ENCODE measurements at places on chromosomes 16 and 17. TPM values are rescaled to one million over a fixed set of nuclear protein-coding genes. Genes with fewer than 3 reads are reported as not detected.
A peak's percentile ranks its signal among the peaks of the same experiment; 100 is the strongest.

GRCh38 chr16:74991268-74991592 is 6.3 kb upstream of the WDR59 start:
- no peak for DNase-seq

SOX15 gene
- not detected for total RNA-seq

KRT33B gene
- not detected for total RNA-seq

DNA sequence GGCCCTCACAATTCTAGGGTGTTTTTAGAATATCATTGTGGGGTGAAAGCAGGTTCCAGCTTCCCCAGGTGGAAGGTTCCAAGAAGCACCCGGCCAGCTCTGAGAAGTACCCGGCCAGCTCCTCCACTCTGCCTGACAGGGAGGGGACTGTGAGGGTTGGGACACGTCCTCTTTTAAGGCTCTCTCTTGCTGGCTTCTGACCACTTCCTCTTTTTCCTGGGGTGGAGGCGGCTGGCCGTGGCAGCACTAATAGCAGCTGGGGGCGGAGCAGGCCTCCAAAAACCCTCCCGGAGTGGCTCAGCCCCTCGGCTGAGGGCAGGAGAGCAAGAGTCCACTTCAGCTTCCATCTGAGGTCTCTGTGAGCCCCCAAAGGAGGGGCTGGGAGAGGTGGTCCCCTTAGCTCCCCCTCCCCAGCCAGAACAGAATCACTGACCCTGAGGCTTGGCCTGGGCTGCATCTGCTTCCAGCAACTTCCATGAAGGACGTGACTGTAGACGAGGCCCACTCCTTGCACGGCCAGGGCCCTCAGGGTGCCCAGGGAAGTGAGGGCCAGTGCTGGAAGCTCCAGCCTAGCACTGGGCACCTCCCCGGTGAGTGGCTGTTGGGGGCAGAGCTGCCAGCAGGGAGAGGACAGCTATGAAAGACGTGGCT is 26.7 kb upstream of the PLCG2 start:
- no peak for DNase-seq

DNA sequence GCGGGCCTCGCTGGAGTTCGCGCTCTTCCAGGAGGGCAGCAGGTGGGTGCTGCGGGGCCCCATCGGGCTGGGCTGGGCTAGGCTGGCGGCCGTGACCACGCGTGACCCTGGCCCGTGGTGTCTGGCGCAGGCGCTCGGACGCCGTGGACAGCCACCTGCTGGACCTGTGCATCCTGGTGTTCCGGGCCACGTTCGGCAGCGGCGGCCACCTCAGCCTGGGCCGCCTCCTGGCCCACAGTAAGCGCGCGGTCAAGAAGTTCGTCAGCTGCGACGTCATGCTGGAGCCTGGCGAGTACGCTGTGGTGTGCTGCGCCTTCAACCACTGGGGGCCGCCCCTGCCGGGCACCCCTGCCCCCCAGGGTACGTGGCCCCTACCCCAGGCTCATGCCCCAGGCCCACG is 8.0 kb upstream of the PRR35 start:
- no peak for DNase-seq

DNA sequence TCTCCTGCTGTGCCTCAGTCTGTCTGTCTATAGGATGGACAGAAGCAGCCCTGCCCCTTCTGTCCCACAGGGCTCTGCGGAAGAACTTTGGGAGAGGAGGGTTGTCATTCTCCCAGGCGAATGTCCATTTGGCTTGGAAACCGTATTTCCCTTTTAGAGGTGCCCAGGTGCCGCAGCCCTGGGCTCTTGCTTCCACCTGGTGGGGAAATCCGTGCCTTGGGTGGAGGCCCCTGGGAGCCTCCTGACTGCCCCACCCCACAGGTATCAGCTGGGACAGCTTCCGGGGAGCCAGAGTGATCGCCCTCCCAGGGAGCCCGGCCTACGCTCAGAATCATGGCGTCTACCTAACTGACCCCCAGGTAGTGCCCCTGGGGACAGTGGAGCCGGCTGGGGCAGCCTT is 12.7 kb downstream of the FCSK start:
- DNase-seq: no peak

TLCD1 gene
- total RNA-seq: 4.6 TPM

DNA sequence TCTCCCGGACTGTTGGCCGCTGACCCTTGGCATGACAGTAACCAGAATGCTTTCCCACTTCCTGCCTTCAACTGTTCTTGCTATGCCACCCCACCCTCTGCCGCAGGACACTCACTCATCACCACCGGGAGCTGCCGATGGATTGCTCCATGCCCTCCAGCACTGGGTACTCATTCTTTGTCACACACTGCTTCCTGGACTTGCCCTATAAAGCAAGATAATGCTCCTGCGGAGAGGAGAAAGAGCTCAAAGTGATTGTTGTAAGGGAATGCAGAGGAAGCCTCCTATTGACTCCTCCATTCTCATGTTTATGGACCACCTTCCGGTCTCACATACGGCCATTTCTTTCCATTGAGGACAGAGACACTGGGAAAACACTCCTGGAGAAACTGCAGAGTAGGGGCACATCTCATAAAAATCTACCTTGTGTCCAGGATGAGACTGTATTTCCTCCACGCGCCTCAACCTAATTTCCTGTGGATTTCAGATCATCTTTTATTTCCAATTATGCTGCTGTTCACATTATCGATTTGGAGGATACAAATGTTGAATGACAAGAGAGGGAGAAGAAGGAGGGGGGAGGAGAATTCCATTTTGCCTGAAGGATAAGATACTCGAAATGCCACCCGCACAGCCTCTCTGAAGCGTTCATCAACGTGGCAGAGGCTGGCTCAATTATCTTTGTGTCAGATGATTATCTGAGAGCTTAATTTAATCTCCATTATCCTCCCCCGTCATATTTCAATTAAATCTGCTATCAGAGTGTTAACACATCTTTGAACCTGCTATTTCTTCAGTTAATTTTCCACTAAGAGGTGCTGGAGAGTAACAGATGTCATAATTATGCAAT is 486.1 kb upstream of the SALL1 start:
- DNase-seq: no peak

CFAP97D1 gene
- not detected for total RNA-seq

GRCh38 chr16:3731126-3731935 is 14.0 kb upstream of the TRAP1 start:
- no peak for DNase-seq

DNA sequence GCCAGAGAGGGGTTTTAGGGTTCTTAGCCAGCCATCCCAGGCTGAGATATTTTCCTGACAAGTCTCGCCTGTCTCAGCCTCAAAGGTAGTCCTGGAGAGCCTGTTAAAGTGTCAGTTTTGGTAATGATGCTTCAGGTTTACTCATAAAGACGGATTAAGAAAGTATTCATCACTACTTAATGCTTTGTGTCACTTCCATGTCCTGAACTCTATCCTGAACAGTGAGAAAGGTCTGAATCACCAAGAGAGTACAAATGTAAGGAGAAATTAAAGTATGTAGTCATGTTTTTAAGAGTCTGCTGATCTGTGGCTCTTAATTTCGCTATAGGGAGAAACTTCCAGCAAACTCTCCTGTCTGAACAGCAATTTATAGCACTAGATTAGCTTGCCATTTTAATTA is 14.0 kb downstream of the RPGRIP1L start:
- DNase-seq: no peak

CTRB2 gene
- total RNA-seq: not detected

GRCh38 chr17:57288040-57288772 is 31.9 kb downstream of the MSI2 start:
- no peak for DNase-seq

DNA sequence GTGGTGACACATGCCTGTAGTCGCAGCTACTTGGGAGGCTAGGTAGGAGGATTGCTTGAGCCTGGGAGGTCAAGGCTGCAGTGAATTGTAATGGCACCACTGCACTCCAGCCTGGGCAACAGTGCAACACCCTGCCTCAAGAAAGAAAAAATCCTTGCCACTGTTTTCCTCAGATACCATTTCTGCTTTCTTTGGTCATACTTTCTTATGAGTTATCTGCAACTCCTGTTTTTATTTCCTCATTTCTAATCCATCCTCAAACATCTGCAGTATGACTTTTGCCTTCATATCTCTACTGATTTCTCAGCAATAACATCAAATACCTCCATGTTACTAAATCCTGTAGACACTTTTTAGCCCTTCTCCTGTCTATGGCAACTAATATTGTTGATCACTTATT is 3.1 kb upstream of the AP2B1 start:
- no peak for DNase-seq

ADCY9 gene
- total RNA-seq: 7.1 TPM

DNA sequence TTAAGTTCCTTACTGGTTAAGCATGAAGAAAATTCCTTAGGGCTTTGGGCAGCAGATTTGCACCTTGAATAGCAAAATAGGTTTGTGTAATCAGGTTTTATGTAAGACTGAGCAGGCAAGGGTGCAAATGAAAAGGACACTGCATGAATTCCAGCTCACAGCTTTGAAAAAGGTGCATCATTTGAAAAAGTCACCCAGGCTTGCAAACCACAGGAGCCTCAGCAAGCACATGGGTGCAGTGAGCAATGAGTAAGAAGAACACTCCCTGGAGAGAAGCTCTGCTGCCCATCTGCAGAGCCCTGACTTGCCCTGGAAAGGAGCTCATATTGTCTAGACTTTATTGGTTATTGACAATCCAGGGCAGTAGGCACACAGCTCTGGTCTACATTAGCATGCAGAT is 165.6 kb upstream of the KCNJ16 start:
- DNase-seq: no peak

GRCh38 chr16:72055911-72056310 is 1.6 kb downstream of the HP start:
- no peak for DNase-seq

CCL17 gene
- total RNA-seq: not detected

DNA sequence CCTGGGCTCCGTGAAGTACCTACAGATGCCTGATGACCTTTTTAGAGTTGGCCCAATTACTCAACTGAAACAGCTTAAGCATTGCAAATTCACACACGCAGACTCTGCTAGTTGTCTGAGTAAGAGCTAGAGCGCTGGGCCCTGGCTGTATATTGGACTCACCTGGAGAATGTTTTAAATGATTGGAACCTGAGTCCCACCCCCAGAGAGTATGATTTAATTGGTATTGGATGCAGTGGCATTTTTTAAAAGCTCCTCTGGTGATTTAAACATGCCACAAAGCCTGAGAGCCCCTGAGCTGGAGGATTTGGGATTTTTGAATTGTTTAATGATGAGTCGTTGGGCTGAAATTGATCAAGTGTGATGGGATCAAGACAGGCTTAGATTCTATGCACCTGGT is 143.9 kb upstream of the SDK2 start:
- DNase-seq: no peak

DNA sequence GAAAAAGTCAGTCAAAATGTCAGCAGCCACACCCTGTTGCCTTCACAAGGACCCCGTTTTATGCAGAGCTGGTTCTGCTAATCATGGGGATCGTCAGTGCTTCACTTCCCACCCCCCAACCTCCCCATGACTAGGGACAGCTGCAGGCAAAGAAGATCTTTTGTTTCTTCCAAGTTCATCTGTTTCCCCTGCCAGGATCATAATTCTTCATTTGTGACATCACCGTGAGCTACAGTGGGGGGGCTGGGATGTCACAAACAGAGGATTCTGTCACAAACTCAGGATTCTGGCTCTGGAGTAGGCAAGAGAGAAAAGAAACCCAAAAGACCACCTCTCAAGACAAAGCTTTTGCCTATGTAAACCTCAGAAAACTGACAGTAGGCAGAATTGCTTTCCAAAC is 24.7 kb downstream of the DNAJC7 start:
- DNase-seq: no peak

DNA sequence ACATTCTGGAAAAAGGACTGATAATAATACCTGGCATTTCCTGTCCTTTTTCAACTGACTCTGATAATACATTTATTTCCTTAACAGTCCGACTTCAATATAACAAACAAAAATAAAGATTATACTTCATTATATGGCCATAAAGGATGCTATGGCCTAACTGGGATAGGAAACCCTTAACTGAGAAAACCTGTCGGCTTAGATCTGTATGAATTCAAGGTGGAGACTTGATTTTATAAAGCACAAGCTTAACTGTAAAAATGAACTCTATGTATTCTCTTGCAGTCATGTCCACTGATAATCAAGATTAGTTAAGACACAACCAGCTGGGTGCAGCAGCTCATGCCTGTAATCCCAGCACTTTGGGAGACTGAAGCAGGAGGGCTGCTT is 102.2 kb downstream of the MYO1D start:
- no peak for DNase-seq

NXN gene
- total RNA-seq: 0.20 TPM

DNA sequence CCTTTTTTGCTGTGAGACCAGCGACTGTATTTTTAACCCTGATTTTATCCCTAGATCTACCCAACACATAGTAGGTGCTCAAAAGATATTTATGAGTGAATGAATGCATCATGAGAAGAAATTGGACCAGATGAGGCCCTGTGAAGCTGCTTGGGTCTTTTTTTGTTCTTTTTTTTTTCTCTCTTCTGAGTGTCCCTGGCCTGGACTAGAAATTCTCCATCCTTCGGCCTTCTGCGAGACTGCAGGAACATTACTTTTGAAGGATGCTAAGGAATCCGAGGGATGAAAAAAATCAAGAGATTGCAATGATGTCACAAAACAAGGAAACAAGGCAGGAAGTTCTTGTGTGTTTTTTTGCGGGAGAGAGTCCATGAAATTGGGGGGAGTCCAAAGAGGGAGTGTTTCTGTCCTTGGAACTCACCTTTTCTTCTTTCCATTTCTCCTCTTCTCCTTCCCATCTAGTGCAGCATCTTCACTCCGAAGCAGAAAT is 560 bp upstream of the RUSF1 start:
- DNase-seq: no peak

DNA sequence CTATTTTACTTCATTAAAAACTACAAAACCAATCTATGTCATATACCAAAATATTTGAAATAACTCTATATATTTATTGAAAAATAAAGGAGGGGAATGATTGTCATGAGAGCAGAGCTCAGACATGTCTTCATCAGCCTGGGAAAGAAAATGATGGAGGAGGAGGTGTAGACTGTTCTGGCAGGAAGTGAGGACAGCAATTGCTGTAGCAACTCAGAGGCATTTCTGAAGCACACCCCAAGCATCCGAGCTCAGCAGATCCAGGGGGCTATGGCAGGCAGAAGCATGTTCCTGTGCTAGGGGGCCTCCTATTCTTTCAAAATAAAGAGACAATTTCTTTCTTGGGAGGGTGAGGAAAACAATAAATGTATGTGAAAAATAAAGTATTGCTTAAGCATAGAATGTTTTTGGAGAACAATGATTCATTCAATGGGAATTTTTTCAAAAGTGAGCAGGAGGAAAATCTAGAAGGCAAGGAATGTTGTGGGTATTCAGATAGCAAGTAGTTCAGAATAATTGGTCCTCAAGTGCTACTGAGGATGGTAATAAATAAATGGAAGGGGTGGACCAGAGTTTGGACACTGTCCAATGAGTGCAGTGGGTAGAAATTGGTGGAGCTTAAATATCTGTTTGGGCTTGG is 383.4 kb downstream of the CDH11 start:
- DNase-seq: no peak

DNA sequence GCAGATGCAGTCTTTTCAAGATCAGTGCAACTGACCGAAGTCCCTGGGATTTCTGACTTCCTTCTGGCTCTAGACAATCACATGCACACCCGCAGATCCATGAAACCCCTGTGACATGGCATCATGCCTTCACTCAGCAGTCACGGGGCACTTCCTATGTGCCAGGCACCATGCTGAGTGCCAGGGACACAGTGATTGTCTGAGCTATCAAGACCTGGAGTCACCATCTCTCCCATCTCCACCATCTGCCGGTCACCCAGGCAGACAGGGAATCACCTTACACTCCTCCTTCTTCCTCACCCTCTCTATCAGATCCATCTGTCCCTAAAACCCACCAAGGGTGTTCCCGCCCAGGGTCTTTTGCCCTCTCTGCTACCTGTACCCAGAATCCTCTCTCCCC is 5.3 kb downstream of the BEAN1 start:
- DNase-seq: no peak

- peak; percentile 30 for DNase-seq
Measured at GRCh38 chr17:56599088-56599487, 5.6 kb downstream of the NOG start.
